ENCODE measurements at places on chromosomes 13 and 19.
A peak's percentile ranks its signal among the peaks of the same experiment; 100 is the strongest.

DNA sequence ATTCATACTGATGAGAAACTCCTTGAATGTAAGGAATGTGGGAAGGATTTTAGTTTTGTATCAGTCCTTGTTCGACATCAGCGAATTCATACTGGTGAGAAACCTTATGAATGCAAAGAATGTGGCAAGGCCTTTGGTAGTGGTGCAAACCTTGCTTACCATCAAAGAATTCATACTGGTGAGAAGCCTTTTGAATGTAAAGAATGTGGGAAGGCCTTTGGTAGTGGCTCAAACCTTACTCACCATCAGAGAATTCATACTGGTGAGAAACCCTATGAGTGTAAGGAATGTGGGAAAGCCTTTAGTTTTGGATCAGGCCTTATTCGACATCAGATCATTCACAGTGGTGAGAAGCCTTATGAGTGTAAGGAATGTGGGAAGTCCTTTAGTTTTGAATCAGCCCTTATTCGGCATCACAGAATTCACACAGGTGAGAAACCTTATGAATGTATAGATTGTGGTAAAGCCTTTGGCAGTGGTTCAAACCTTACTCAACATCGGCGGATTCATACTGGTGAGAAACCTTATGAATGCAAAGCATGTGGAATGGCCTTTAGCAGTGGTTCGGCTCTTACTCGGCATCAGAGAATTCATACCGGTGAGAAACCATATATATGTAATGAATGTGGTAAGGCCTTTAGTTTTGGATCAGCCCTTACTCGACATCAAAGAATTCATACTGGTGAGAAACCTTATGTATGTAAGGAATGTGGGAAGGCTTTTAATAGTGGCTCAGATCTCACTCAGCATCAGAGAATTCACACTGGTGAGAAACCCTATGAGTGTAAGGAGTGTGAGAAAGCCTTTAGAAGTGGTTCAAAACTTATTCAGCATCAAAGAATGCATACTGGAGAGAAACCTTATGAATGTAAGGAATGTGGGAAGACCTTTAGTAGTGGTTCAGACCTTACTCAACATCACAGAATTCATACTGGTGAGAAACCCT is 26.6 kb downstream of the ZNF345 start:
- DNase-seq: no peak

GRCh38 chr13:86579662-86580061 is 780.4 kb upstream of the SLITRK6 start:
- DNase-seq: no peak

DNA sequence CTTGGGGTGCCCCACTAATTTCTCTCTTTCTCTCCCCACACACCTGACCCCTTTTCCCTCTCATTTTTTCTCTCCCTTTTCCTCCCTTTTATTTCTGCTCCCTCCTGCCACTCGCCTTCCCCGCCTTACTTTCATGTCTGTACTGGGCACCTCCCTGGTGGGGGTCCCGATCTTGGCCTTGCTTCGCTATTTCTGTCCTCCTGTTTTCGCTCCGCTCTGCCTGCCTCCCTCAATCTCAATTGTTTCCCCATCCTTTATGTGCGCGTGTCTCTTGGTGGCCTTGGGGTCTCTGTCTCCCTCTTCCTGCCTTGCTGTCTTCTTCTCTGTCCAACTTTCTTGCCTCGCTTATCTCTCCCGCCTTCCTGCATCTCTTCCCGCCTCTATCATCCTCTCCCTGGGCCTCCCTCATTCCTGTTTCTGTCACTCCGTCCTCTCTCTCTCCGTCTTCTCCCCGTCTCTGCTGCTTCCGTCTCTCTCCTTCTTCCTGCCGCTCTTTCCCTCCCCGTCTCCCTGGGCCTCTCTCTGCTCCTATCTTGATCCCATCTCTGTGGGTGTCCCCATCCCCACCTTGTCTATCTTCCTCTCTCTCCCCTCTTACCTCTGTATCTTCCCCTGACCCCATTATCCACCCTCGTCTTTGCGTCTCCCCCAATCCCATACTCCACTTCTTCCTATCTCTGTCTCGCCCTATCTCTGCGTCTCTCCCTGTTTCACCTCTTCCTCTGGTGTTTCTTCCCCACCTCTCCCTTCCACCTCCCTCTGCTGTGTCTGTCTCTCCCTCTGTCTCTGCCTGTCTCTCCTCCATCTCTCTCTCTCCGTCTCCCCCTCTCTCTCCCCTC is 4.0 kb downstream of the GRIN2D start:
- DNase-seq: no peak

DNA sequence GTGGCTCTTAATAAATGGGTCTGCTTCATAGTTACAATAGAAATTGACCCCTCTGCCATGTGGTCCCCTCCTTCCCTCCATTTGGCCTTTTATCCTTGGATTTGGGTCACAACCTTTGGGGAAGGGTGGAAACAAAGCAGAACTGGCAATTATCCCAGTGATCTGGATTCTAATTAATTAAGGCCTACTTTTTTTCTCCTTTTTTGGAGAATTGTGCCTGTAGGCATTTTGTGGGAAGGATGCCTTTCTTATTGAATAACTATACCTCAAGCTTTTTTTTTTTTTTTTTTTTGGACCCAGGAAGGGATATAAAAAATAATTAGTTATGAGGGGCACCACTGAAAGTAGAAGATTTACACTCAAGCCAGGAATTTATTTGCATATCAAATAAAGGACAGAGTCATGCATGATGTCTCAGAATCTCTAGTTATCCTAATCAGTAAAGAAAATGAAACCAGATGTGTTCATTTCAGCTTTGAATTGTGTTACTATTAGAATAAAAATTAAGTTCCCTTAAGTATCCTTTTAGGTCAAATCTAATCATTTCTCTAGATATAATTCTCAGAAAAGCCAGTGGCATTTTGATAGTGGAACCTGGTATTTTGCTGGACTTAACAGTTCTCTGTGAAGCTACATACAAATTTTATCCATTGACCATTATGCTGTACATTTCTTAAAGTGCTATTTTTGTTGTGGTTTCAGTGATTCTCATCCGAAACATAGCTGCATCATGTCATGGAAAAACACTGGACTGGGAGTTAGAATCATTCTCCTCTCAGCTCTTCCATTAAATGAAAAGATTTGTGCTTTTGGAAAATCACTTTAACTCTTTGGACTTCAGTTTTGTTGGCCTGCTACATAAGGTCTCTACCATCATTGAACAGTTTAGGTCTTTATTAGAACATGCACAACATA is 129.3 kb downstream of the KCNRG start:
- no peak for DNase-seq

- no peak for DNase-seq
Measured at GRCh38 chr19:28847468-28847867, 365.5 kb downstream of the UQCRFS1 start.

- DNase-seq: no peak
Measured at GRCh38 chr19:54030895-54031586, 32.7 kb downstream of the VSTM1 start.

GRCh38 chr19:14795078-14795721 is 16.8 kb upstream of the ADGRE2 start:
- DNase-seq: no peak

DNA sequence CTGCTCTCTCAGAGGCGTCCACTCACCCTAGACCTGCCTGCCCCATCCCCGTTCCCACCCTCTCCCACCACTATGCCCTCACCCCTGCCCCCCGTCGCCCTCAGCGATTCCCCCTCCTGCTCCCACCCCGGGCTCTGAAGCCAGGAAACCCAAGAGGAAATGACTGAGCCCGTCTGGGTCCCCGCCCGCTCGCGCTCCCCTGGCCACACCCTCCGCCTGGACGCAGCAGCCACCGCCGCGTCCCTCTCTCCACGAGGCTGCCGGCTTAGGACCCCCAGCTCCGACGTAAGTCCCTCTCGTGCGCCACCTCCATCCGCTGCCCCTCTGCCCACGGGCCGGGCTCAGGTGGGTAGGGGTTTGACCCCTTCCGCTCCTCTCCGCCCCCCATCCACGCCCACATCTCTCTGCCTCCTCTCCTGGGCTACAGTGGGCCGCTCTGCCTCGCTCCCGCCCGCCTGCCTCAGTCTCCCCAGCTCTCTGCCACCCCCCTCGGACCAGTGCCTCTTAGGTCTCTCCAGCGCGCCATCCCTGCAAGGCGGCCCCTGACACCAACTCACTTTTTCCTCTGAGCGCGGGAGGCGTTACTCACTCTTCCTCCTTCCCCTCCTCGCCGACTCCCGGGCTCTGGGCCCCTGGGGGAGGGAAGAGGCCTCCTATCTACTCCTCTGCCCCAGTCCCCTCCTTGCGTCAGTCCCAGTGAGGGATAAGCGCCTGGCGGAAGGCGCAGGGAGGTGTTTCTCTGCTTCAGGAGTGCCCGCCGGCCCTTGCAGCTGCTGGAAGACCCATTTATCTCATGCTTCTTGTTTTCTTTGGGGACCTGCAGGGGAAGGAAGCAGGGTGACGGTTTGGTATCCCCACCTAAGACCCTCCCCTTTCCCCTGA is at the start of gene FXYD5:
TSS of gene FXYD5 (plus strand) at position 211 of the 882 bp plus-strand sequence. CDS start 816 bp downstream, outside the sequence.
- DNase-seq: peak; percentile 61

DNA sequence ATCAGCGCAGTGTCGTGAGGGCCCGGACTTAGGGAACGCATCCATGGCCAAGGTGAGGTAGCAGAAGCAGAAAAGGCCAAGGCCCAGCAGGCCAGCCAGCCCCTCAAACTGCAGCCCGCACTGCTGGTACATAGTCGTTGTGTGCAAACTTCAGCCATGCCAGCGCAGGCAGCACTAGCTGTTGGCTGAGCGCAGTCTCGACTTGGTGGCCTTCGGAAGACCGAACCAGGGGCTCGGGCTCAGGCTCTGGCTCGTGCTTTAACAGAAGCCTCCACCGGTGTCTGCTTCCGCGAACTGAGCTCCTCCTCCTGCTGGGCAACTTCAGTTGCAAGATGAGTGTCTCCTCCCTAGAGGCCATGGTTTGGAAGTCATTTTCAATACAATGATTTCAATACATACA is 157.5 kb downstream of the DNAJC15 start:
- no peak for DNase-seq

DNA sequence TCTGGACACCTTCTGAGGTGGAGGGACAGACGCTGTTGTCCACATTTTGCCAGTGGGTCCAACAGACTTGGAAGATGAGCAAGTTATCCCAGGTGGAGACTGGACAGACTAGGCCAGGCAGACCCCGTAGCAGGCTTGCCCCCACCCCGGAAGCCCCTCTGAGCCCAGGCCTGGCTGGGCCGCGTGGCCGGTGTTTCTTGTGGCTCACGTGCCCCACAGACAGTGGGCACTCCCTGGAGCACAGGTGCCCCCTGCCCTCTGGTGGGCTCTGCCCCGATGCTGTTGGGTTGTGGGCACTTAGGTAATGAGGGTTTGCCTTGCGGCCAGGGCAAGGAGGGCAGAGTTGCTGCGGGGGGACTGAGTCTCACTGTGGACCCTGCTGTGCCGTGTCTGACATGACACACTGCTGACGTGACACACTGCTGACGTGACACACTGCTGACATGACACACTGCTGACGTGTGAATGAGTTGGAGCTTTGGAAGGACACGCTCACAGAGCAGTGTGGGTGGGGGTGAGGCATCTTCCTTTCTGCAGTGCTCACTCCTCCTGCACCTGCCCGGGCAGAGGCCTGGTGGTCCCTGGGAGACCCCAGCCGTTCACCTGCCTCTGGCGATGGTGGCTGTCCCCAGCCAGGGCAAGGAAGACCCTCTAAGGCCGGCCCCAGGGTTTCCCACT is 25.1 kb downstream of the DOT1L start:
- DNase-seq: no peak

DNA sequence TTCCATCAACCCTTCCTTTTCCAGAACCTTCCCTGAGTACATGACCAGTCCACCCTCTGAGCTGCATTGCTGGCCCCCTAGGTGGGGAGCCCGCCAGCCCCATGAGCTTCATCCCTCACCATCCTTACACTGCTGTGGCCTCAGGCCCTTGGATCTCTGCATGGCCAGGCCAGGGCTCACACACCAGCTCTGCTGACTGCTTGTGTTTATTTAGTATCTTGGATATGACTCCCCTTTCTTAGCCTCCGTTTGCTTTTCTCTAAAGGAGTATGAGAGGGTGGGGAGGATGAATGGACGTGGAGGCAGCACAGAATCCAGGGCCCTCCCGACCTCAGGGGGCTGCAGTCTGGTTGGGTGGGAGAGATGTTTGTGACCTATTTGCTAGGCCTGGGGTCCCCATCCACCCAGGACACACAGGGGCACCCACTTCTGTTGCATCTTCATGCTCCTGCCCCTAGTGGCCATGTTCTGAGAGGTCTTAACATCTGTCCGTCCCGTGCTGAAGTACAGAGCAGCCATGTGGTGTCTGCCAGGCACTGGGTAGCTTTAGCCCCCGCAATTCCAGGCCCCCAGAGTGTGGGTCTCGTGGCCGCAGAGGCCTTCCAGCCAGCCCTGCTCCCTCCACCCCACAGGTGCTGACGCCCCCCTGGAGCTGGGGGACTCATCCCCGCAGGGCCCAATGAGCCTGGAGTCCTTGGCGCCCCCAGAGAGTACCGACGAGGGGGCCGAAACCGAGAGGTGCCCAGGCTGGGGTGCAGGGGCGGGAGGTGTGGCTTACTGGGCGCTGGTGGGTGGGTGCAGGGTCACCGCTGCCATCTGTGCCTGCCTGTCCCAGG is 13.0 kb downstream of the ARHGEF1 start:
- no peak for DNase-seq

DNA sequence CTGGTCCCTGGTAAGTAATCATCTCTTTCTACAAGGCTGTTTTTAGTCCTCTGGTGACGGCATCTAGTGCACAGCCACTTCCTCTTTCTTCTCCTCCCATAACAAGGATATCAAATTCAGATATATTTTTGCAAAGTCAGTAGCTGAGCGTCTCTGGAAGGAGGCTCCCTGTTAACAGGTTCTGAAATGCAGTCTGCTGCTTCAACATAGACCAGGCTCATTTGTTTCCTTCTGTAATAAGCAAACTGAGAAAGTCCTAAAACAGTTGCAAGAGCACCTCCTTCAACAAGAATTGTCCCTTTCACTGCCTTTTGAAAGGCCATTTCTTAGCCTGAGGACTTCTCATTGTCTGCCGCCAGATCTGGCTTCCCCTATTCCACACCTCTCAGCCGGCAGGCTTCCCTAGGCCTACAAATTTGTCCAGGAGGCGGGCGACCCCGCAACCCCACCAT is 7.4 kb upstream of the ZSCAN5A start:
- no peak for DNase-seq

DNA sequence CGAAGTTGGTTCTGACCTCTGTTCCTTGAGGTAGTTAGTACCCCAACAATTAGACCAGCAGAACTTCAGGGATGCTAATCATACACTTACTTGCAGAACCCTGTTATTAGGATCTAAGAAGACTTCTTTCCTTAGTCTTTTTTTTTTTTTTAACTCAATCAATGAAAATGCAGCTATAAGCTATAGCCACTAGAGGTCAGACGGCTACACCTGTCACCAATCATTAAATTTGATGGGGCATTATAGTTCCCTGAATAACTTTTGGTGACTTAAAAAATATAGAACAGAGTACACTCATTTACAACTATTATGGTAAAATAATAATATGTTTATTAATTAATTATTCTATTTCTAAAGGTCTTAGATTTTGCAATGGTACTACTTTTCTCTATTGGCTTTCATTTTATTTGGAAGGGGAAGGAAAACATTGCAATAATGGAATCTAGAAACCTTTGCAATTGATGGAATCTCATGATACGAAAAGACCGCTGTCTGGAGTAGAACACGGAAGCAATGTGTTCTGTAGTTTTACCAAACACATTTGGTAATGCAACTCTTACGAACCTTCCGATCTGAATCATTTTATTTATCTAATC is 483.2 kb downstream of the DIAPH3 start:
- DNase-seq: no peak
